T-helper 2 cell treated with Interferon-gamma antibody and Interleukin-4, amounts not matched to agents 5 μg/mL and 100 μg/mL, for 36 hours (primary cell): ENCODE measurements at places on chromosomes 13 and 19.

- peak; percentile 29 for DNase-seq
These were observed 16.4 kb downstream of the ZNF574 start for GRCh38 chr19:42092350-42092749.

DNA sequence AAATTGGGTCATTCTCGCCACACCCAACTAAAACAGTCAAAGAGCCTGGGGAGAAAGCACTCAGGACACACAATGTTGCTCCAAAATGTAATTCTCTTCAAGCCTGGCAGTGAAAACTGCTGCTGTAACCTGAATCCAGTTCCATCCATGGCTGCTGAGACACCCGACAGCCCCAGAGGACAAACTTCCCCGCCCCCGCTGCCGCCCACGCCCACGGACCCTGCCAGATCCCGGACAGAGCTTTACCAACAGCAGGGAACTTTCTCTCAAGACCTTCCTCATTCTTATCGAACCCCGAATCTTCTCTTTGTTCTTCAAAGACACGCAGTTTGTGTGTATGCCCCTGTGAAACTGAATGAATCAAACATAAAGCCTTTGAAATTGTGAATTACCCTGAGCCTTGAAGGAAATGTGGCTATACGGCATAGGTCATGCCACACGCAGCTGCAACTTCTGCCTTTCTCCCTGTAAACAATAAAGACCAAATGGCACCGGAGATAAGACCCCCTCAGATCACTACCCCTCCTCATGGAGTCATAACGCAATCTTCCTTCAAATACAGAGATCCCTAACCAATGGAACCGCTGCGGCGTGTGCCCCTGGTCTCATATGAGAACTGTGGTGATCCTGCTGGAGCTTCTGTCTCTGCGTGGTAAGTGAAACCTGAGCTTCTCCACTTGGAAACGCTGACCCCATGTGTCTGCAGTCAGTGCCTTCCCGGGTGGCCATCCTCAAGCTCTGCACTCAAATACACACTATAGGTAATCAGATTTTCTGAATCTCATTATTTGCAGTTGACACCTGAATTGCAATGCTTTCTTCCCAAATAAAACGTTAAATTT lies 4.8 kb upstream of the LAMP1 start:
- DNase-seq = peak; percentile 42

DNA sequence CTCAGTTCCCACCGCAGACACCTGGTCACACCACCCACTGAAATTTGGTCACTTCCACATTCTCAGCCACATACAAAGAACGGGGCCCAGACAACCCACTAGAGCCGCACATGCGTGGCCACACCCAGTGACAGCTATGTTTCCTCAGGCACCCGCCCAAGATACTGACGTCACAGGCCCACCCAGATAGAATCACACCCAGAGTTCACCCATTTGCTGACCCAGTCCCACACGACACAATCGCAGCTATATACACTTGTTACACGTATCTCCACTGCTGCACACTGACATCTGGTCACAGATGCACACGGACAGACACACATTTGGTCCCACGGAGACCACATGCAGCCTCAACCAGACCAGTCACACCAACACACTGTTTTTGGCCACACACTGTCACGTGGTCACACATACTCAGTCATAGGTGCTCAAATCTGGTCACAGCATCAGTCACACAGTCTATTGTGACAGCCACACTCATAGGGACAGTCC lies 2.9 kb downstream of the NUMBL start:
- no peak for DNase-seq

- DNase-seq = no peak
These were observed 978.3 kb downstream of the UQCRFS1 start for GRCh38 chr19:28234637-28235036.

GRCh38 chr13:21661097-21661909 lies 9.6 kb upstream of the FGF9 start:
- DNase-seq = no peak

GRCh38 chr19:32404933-32405430 lies 588 bp upstream of the DPY19L3 start:
- peak; percentile 10 for DNase-seq

GRCh38 chr13:109212650-109213049 lies 573.7 kb downstream of the IRS2 start:
- DNase-seq = no peak

DNA sequence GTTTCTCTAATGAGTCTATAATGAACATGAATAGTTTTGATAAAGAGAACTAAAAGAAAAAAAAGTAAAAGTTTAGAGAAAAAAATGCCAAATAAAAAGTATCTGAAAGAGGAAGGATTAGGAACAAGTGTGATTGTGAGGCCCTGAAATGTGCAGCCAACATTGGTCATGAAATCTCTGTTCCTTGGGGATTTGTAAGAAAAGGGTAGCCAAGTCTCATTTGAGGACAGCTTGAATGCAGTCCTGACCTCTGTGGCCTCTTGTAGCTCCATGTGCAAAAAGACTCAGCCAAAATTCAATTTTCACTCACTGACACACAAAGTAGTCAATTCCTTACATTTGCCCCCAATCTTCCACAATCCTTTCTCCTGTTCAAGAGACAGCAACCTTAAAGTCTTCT lies 167.9 kb downstream of the KLF12 start:
- no peak for DNase-seq

- DNase-seq = no peak
These were observed 315.9 kb downstream of the ATP8A2 start for GRCh38 chr13:25687471-25688225.

DNA sequence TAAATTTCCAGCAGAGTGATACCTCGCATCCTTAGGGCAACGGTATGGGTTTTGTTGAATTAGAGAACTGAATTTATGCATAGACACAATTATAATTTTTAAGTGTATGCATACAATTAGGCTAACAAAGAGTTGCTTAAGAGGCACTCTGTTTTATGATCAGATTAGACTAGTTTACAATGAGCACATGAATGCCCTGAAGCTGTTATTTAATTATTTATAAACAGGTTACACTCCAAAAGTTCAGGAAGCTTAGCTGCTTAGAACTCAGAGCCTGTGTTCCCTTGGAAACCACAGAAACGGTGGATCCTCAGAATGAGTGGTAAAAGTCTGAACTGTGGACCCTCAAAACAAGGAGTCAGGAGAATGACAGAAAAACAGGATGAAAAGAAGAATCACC lies 72.5 kb upstream of the FBXL3 start:
- DNase-seq = no peak

DNA sequence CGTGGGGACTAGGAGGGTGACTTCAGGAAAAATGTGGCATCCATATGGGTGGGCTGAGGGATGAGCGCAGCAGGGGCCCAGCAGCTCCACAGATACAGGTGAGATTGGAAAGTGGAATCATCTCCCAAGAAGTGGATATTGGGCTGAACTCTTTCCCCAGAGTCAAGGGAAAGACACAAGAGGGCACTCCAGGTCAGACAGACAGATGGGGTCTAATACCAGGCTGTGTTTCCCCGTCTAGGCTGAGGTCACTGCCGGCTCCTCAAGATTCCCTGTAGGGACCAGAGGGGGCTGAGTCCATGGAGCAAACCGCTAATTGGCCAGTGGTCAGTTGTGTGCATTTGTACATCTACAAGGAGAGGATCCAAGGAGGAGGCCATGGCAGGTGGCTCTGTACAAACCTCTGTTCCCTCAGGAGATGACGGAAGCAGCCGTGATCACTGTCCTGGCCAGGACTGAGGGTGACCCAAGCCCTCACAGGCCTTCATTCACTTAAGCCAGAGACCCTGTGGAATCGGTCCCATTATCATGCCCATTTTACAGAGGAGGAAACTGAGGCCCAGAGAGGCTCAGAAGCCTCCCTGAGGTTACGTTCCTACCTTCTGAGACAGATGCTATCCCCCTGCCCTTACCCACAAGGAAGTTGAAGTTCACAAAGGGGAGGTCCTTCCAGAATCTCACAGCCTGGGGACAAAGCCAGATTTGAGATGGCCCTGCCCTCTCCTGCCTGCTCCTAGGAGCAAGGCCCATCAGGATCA lies 14.9 kb upstream of the IGLON5 start:
- DNase-seq = no peak

GRCh38 chr13:76091076-76091475 lies 454.9 kb downstream of the LMO7 start:
- no peak for DNase-seq

DNA sequence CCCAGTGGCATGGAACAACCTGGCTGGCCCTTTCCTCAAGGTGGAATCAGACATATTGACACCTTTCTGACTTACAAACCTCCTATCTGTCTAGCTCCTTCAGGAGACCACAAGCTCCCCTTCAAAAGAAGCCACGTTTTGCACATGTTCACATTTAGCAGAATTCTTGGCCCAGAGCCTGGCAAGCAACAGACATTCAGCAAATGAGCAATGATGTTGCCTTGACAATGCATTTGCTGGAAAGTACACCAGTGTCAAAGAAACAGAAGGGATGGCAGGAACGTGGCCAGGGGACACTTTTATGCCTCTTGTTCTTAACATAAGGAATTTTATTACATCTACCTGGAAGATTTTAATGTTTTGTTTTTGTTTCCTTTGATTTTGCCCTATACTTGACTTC lies 85.5 kb upstream of the FGF14 start:
- no peak for DNase-seq

DNA sequence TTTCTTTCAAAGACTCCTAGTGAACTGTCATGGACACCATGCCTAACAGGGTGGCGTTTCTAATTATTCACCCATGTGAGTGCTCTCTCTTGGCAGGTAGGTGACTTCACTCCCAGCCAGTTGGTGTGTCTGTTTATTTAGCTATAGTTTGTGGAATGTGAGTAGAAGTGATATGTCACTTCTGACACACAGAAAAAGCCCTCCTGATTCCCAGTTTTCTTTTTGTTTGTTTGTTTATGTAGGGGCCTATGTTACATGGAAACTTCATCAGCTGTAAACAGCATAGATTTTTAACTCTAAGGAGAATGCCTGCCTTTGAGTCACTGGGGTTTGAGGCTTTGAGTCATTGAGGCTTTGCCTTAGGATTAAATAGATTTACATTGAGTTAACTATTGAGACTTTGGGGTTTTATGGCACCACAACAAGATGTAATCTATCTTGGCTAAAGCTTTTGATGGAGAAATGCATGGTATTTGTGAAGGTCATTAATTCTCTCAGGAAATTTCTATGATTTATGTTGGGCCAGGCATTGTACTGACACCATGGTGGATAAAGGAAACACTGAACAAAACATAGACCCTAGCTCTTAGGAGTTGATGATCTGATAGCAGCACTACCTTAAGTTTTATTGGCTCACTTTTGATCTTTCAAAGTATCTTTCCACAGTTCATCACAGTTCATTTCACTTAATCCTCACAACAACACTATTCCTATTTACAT lies 45.3 kb downstream of the UFM1 start:
- no peak for DNase-seq

GRCh38 chr13:30110301-30111070 lies 196.9 kb downstream of the KATNAL1 start:
- DNase-seq = no peak

- no peak for DNase-seq
These were observed 124.0 kb upstream of the RNF113B start for GRCh38 chr13:98300956-98301641.

- no peak for DNase-seq
These were observed 107.8 kb downstream of the KCNRG start for GRCh38 chr13:50123002-50123401.

DNA sequence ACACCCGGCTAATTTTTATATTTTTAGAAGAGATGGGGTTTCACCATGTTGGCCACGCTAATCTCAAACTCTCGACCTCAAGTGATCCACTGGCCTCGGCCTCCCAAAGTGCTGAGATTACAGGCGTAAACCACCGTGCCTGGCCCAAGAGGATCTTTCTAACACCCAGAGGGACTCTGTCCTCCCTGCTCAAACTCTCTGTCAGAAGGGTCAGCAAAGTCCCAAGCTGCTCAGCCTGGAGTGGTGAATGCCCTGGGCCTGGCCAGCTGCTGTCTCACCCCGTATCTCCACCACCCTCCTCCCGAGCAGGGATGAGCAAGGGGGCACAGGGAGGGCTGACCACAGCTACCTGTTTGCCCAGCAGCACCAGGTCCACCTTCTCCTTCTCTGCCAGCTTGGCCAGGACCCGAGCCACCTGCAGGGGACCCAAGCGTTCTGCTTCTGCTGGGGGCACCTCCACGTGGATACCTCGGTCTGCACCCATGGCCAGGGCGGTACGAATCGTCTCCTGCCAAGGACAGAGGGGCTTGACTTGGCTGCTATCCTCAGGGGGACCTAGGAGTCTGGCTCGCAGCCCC lies 10.9 kb upstream of the VSIG10L start:
- DNase-seq = no peak

- DNase-seq = no peak
These were observed 435.4 kb upstream of the TSHZ3 start for GRCh38 chr19:31784671-31785101.

DNA sequence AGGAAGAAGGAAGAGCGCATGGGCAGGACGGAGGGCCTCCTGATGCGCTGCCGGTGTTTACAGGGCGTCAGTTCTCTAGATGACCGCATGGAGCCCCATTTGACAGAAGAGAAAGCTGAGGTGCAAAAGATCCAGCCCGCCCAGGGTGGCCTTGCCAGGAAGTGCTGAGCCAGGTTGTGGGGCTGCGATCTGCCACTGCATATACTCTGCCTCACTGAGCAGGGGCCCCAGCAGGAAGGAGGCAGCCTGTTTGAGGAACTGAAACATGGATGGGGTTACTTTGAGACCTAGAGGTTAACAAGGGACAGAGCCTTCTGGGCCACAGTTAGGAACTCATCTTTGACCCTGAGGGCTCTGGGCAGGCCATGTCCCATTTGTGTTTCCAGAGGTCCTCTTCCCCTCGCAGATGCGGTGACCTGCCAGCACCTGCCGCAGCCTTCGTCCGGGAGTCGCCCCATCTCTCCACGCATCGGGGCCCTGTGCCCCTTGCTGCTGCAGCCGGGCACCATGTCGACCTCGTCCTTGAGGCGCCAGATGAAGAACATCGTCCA lies 3.2 kb downstream of the EPN1 start:
- DNase-seq = no peak

- no peak for DNase-seq
These were observed 2.8 kb upstream of the ERFL start for GRCh38 chr19:41930926-41931592.

DNA sequence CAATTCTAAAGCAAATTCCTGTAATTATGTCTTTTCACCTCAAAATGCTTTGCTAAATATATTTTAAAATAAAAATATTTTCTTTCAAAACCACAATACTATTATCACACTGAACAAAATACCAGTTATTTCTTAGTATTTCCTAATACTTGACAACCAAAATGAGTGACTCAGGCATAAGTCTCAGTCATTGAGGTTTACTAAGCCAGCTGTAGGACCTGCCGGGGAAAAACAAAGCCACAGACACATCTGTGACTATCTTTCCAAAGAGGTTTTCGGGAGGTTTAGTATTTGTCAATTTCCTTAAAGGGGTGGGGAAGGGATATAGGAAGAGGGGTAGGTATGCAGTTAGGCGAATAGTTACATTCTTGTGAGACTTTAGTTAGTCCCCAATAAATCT lies 3.2 kb upstream of the ZNF235 start:
- DNase-seq = no peak

DNA sequence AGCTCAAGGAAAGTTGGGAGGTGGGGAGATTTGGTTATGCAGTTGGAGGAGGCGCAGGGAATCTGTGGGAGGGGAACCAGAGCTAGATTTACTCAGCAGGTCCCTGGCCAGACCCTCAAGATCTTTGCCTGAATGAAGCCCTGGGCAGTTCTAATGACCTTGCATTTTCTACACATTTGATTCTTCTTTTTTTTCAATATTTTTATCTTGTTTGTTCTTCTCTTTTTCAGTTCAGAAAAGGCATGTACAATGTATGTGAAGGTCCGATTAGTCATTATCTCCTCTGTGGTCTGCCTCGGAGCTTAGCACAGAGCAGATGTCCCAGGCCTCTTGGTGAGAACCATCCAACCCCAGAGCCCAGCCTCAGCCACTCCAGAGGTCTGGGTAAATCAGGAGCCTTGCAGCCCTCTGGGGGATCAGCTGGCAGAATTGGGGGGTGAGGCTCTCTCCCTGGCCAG lies 24.2 kb downstream of the SERP2 start:
- DNase-seq = no peak

GRCh38 chr13:65488606-65489005 lies 1741.5 kb downstream of the PCDH9 start:
- DNase-seq = no peak
